ENCODE measurements at places on chromosomes 5 and 9.
A peak's percentile ranks its signal among the peaks of the same experiment; 100 is the strongest.

DNA sequence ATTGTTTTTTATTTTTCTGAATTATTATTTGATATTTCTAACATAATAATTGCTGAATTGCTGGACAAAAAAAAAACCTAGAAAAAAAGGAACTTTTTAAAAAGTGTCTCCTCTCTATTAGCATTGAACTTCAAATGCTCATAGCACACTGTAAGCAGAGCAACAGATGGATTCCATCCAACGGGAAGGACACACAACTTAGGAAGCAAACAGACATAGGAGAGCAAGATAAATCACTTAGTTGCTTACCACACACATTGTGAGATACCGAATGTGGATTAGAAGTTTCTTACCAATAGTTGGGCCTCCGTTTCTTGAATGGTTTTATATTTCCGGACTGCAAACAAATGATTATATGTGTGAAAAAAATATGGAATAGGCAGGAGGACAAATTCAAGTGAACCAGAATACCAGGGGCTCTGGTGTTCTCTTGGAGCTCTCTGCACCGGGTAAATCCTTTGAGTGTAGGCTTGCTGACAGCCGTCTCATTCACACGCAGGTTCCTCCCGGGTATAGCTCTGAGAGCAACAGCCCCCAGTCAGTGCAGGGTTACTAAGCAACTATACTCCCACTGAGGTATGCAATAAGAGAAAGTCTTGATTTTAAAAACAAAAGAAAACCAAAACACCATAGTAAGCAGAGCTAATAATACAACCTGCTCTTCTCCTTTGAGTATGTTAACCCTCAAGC is 217.6 kb downstream of the TMEM167A start:
- DNase-seq = no peak

- DNase-seq = no peak
Observed at GRCh38 chr9:68940573-68940972, 73.3 kb downstream of the PRKACG start.

GRCh38 chr5:180104168-180104530 is 32.6 kb upstream of the RNF130 start:
- DNase-seq = no peak

- no peak for DNase-seq
Observed at GRCh38 chr5:80172067-80172695, 83.7 kb downstream of the SERINC5 start.

GRCh38 chr5:98585661-98586310 is 187.7 kb upstream of the RGMB start:
- no peak for DNase-seq

DNA sequence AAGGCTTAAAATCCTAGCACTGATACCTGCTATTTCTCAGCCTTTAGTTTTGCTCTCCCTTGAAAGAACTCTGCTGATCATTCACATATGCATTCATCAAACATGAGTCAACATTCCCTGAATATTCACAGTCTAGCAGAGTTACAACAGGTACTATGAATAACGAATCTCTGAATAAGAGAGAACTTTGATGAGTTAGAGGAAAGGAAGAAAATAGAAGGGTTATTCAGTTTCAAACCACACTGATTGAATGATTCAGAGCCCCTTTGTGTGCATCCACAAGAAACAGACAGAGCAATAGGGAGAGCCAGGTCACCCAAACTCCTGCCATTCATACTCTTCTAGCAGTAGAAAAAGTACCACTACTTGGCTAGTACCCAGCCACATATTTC is 36.0 kb downstream of the FOXD1 start:
- no peak for DNase-seq

DNA sequence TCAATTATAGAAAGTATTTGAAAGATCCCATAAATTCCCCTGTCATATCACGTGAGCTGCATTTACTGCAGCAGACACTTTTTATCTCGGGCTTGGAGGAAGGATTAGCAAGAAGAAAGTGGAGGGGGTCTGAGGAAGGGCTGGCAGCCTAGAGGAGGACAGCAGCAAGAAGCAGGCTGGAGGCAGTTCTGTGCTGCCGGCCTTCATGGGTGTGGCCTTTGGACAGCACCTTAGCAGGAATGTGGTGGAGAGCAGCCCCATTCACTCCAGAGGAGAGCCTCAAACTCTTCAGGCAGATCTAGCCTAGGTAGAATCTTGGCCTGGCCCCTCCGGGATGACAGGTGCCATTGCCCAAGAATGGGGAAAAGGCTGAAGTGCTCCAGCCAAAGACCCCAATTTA is 89.8 kb upstream of the GABRP start:
- DNase-seq = no peak

DNA sequence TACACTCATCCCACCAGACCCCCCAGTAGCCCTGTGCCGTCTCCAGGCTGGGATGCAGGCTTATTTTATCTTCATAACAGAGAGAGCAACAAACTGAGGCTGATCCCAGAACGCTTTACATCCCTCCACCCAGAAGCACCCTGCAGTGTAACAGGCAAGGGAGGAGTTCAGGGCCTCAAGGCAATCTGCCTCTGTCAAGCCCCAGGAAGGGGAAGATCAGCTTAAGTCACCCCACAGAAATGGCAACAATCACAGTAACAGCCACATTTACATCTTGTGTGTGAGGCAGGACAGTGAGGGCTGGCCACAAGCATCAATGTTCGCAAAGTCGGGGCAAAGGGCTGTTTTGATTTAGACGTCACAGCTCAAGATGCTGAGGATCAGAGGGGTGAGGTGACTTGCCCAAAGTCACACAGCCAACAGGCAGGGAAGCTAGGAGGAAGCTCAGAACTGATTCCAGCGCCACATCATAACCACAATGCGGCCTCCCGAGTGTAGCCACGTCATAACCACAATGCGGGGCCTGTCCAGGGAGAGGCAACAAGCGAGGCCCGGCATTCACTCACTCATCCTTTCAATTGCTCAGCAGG is 14.4 kb downstream of the STK10 start:
- DNase-seq = peak; percentile 20

GRCh38 chr9:20340511-20340861 is 281.8 kb downstream of the MLLT3 start:
- no peak for DNase-seq

DNA sequence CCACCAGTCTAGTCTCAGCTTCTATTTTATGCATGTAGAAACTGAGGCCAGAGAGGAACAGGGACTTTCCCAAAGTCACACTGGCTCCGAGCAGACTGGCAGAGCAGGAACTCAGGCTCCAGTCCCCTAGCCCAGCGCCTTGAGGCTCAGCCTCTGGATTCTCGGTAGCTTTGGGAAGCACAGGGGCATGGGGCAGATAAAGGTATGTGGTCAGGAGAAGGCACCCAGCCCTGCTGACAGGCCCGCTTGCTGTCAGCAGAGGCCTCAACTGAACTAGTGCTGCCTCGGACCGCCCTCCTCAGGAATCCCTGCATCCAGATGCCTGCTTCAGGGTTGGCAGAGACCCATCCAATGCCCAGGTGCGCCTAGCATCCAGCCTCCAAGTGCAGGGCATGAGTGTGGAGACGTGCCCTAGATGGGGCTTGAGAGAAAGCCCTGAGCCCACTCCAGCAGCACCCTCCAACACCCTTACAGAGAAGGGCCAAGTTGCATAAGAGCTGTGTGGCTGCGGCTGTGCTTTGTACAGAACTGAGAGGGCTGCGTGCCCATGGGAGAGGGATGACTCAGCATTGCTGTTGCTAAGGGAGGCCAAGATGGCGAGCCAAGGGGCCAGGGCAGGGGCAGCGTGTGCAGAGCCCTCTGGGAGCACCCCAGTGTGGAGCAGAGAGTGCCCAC is 168.6 kb downstream of the MACROH2A1 start:
- DNase-seq = no peak

GRCh38 chr9:27817747-27818146 is 244.5 kb upstream of the C9orf72 start:
- no peak for DNase-seq
